ENCODE measurements at places on chromosomes 1 and 21.

DNA sequence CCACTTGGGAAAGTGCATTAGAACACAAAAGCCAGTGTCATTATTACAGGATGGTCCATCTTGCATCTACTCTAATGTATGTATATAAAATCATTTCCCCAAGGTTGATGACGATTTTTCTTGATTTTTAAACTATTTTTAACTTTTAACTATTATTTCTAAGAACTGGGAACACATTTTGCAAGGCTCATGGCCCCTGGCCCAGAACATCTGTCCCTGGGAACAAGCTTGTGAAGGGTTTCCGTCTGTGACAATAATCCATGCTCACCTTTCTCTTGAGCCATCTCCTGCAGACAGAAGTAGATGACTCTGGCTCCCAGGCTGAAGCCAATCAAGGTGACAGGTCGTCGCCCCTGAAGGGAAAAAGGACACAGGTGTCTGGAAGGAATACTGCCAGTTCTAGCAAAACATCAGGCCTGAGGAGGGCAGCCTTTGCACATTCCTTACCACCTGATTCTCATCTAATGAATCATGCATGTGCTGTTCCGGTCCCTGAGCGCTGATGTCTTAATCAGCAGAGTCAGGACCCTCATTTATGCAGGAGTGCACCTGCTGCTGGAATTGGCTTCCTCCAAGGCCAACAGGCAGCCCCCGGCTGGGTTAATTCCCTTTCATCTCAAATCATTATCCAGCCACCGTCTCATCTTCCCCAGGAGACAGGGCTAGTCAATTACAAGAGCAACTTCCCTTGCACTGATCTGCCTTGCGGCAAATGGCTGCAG is 62.5 kb downstream of the TMCO4 start:
- DNase-seq = no peak

- no peak for DNase-seq
Measured at GRCh38 chr21:42012344-42012743, 2.2 kb upstream of the ZBTB21 start.

- DNase-seq = no peak
Measured at GRCh38 chr21:31515253-31515652, 144.2 kb upstream of the SOD1 start.

DNA sequence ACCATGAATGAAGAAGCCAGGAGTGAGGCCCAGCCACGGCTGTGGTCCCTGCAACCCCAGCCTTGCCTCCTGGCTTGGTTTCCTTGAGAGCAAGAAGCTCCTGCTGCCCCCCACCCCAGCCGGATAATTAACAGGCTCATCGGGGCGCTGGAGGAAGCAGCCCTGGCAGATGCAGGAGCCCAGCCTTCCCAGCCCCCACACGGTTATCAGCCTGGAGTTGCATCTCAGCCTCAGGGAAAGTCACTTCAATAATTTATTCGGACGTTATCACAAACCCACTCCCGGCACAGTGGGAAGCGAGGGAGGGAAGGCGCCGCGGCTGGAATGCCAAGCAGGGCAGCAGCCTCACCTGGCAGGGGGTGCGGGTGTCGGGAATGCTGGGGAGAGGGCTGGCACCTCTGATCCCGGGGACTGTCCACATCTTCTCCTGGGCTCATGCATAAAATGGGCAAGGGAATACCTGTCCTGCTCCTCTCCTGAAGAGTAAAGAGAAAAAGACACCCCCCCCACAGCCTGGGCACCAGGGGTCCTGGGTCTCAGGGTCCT is 43.3 kb upstream of the LRP8 start:
- DNase-seq = no peak
